GM03348 (cell line): ENCODE measurements at places on chromosomes 5 and 9.

- DNase-seq: peak; percentile 39
These were observed 204.9 kb downstream of the CHSY3 start for GRCh38 chr5:130109152-130109551.

DNA sequence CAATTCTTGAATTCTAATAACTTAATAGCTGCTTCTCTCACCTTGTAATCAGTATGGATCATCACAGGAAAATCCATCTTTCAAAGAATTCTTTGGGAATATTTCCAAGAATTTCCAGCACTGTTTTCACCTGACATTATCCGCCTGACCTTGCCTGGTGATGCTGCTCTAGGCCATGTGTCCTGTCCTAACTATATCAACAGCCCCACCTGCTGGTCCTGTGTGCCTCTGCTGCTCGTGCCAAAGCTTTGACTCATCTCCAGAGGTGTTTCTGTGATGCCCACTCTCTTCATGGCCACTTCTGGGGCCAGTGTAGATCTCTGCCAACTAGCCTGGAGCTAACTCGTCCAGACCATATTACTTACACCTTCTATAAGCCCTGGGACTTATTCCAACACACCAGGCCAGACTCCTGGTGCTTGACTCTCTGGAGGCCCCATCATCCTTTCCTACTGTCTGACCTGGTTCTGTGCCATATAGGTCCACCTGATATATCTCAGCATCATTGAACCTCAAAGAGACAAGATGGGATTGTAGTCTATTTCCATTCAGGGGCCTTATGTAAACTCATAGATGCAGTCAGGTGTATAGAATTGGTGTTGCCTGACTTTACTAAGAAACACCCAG, 67.5 kb upstream of the CKMT2 start:
- DNase-seq: peak; percentile 53

DNA sequence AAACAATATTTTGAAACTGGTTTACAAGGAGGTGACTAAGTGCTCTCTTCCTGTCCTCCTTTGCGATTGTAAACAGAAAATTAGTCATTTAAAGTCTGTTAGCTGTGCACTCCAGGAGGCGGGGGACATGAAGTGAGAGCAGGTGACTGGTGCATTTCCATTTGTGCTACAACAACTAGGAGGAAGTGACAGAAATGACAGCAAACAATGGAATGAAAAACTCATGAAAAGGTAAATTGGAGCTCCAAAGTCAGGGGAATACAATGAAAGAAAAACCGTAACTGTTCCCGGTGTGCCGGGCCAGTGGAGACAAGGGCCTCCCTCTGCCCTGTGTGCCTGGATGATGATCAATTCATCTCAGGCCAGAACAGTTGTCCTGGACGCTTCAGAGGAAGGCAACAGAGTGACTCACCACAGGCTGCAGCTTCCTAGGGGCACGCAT, 439.9 kb downstream of the GADD45G start:
- no peak for DNase-seq

DNA sequence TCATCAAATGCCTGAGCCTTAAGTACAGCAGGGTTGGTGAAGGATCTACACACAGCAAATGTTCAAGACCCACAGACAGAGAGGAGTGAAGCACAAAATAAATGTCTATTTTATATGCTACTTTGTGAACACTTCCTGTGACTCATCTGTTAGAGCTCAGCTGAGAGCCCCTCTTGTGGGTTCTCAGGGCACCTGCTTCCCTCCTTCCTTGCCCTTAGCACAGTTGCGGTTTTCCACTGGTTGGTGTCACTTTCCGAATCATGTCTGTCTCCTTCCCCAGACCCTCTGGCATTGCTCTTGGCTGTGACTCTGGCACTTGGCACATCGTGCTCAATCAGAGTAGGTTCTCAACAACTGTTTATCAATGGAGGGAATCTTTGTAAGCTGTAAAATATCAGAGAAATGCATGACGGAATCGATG, 128.5 kb upstream of the STC2 start:
- DNase-seq: no peak

DNA sequence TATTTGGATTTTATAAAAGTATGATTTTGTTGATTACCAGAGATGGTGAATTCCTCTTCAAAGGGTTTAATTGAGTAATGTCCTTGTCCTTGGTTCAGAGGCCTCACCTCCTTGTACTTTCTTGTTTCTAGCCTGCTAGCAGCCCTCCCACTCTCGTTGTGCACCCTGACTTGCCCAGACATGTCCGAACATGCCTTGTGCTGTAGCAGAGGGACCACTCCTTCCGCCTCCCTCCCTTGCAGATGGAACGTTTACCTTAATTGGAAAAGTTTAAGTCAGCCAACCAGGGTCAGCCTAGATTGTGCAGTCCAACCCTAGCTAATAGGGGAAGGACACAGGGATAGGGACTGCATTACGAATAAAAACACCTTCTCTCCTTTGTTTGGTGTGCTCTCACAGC, 406.9 kb upstream of the NMUR2 start:
- DNase-seq: no peak

- no peak for DNase-seq
These were observed 319.5 kb downstream of the ARHGEF28 start for GRCh38 chr5:73945505-73945904.

GRCh38 chr9:98867429-98868168, 60.1 kb downstream of the GALNT12 start:
- peak; percentile 90 for DNase-seq

- peak; percentile 73 for DNase-seq
These were observed at the start of gene ARSB for GRCh38 chr5:78985116-78985724. TSS of gene ARSB (minus strand) at chr5:78985310. CDS start at chr5:78985248, 62 bp downstream.

- DNase-seq: no peak
These were observed 105.0 kb downstream of the FBXL7 start for GRCh38 chr5:15604986-15605385.

GRCh38 chr5:127997201-127997704, 86.3 kb upstream of the SLC12A2 start:
- no peak for DNase-seq

GRCh38 chr9:13717322-13718054, 438.0 kb upstream of the MPDZ start:
- DNase-seq: no peak

DNA sequence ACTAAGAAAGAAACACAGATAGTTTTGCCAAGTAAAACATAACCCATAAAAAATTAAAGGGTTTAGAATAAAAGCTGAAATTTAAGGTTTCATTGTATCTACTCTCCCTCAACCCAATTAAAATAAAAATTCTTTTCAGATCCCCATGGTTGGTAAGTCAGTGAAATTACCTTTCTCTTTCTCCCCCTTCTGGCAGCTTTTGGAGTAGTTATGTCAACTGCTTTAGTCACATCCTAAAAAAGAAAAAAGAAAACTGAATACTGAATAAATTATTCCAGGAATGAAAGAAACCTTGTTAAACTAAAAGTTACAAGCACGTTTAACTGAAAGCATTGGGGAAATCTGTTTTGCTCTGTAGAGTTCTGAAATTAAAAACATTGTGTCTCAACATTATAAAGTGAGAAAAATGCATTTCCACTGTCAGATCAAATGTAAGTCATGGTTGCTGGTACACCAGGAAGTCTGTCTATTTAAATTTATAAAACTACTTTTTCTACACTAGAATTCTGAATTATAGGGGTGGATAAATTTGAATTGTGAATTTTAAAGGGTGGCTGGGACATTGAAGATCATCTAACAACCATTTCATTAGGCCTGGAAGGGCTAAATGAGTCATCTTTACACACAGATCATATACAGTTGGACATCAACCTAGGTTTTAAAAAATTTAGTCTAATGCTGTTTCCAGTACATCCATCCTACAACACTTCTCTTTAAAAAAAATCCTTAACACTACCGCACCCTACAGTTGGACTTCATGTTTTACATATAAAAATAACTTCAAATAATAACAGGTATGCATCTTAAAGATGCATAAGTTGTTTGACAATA, 24.7 kb downstream of the PSIP1 start:
- peak; percentile 46 for DNase-seq

- peak; percentile 43 for DNase-seq
These were observed 55.1 kb upstream of the CCDC112 start for GRCh38 chr5:115351356-115352195.

DNA sequence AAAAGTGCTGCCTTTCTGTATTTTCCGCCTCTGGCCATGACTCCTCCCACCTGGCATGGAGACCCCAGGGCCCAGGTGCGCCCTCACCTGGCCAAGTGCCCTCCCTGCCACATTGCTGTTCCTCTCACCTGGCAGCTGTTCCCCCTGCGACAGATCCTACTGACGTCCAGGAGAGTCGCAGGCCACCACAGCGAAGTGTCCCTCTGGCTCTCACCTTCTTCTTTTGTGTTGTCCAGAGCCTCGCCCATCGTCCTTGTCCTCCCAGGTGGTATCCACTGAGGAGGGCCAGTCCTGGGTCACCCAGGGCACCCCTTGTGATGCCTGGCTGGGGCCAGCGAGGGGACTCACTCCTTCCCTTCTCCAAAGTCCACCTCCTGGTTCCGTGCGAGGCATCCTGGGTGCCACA, 2.6 kb downstream of the NKD2 start:
- no peak for DNase-seq

DNA sequence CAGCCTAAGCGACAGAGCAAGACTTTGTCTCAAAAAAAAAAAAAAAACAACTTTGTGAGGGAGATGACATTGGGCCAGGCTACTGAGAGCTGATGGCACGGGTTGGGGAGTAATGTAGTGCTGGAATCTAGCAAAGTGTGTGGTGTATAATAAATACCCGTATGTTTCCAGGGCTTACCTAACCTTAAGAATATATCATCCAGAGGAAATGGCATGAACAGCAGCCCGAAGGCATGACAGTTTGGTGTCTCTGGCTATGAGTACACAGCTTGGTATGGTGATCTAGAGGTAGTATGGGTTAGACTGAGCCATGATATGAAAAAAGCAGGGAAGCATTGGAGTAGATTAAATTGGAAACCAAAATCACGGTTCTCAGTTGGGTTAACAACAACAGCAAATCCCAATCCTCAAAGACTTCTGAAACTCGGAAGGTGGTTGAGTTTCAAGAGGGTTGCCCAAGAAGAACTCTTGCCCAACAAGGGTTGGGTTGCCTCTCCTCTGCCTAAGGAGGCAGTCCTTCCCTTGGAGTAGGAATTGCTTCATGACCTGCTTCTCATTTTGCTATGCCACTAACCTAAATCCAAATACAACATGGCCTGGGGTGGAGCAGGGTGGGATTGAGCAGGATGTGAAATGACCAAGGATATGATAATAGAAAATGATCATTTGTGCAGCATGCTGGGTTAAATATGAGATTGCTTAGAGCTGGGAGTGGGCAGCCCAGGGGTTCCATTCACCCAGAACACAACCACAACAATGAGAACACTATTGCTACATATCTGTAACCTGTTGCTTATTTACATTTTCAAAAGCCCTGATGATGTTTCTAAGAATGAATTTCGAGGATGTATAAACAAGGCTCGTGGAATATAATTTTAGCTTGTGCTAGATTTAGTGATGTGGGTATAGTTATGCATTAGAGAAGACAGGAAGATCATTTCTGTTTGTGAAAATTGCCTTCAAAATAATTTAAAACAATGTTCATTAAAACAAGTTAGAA, 64.6 kb upstream of the ZFR start:
- DNase-seq: no peak

DNA sequence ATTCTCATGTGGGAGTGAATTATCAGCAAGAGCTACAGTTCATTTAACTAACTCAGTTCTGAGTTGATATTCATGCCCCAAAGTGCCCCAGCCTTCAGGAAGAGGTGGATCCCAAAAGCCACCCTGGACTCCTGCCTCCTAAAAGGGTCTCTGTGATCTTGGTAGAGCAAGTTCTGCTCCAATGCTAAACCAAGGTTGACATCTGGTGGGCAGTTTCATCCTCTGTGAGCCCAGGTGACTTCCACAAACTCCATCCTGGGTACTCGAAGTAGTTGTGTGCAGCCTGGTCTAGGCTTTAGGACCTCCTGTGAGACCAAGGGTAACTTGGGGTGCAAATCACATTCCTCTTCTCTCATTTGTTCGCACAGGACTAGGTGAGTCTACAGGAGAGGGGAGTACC, 816.8 kb downstream of the MTRR start:
- no peak for DNase-seq

DNA sequence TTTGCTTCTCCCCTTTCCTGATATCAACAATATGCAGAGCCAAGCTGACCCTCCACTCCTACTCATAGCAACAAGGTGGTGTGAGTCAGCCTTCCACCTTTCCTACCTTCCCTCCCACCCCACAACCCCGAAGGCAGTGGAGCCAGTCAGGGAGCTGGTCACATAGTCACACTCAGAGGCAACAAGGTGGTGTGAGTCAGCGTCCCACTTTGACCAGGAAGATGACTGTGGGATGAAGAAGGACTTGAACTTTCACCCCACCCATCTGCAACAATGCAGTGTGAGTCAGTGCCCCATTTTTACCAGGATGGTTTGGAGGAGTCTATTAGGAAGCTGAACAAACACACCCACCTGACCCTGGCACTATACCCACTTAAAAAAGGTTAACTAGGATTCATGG, 30.1 kb upstream of the ZNF782 start:
- peak; percentile 46 for DNase-seq

DNA sequence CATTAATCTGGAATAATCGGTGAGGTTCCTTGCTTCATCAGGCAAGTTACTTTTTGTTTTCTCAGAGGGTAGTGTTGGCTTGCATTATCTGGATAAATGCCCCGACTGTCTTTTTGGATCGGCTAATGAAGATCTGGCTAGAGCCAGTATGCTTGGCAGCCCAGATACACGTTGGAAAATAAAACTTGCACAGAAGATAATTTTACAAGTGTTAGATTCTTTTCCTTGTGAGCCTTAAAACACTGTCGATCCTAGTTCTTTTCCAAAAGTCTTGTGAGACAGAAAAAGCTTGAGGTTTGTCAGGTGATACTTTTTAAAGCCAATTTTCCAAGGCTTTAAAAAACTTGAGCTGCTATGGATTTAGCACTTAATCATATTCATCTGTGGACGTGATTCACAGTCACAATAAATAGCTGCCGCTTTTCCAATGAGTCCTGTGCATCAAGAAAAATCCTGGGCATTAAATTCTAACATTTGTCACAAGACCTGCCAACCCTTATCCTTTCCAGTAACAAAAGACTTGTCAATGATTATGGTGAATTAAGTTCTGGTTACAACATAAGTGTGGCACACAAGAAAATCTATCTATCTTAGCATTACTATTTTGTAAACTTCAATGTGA, 68.5 kb downstream of the PRLR start:
- DNase-seq: peak; percentile 11

DNA sequence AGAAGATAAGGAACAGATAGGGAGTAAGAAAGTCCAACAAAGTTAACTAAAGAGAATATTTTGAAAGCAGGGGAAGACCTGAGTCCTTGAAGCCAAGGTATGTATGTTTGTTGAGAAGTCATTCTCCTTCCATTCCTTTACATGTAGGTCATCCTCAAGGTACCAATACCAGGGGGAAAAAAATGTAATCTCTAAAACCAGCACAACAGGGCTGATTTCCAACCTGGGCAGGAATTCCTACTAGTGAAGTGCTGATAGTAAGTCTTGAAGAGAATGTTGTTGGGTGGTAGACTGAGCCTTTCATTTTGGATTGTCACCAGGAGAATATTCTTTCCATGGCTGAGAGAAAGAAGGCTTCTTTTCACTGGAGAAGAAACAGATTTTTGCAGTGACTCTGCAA, 117.1 kb upstream of the ZNF462 start:
- DNase-seq: no peak

DNA sequence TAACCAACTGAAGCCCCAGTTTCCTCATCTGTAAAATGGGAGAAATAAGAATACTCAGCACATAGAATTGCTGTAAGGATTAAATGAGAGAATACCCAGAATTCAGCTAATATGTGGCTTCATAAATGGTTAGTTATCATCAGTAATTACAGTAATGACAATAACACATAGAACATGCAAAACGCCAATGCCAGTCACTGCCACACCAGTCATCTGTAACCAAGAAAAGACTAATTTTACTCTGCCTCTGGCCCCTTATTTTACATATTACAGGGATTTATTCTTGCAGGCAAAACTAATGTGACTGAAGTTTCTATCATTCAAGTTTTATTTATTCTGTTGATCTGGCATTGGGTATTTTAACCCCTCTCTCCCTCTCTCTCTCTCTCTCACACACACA, 46.5 kb downstream of the EBF1 start:
- DNase-seq: no peak
